ENCODE measurements at places on chromosomes 12 and 14. TPM values are rescaled to one million over a fixed set of nuclear protein-coding genes. Genes with fewer than 3 reads are reported as not detected.

DNA sequence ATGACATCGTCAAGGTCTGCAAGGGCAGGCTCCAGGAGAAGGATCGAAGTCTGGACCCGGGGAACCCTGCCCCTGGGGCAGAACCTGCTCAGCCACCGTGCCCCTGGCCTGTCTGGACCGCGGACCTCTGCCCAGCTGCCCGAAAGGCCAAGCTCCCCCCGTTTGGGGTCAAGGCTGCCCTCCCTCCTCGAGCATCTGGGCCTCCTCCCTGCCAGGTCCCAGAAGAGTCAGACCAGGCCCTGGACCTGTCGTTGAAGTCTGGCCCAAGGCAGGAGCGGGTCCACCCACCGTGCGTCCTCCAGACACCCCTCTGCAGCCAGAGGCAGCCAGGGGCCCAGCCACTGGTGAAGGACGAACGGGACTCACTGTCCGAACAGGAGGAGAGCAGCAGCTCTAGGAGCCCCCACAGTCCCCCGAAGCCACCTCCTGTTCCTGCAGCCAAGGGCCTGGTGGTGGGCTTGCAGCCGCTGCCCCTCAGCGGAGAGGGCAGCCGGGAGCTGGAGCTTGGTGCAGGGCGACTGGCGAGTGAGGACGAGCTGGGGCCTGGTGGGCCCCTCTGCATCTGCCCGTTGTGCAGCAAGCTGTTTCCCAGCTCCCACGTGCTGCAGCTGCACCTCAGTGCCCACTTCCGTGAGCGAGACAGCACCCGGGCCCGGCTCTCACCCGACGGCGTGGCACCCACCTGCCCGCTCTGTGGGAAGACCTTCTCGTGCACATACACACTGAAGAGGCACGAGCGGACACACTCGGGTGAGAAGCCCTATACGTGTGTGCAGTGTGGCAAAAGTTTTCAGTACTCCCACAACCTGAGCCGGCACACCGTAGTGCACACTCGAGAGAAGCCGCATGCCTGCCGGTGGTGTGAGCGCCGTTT is 856 bp downstream of the ZBTB42 start:
- peak overlapping the region; percentile 86 for H3K4me3 ChIP-seq
- H3K36me3 ChIP-seq: no peaks in the 10 kb centered on the region
- no peak for DNase-seq
- H3K27me3 ChIP-seq: peaks cover 2% of the 10 kb centered on the region
- H3K4me1 ChIP-seq: peaks cover 6% of the 10 kb centered on the region

DNA sequence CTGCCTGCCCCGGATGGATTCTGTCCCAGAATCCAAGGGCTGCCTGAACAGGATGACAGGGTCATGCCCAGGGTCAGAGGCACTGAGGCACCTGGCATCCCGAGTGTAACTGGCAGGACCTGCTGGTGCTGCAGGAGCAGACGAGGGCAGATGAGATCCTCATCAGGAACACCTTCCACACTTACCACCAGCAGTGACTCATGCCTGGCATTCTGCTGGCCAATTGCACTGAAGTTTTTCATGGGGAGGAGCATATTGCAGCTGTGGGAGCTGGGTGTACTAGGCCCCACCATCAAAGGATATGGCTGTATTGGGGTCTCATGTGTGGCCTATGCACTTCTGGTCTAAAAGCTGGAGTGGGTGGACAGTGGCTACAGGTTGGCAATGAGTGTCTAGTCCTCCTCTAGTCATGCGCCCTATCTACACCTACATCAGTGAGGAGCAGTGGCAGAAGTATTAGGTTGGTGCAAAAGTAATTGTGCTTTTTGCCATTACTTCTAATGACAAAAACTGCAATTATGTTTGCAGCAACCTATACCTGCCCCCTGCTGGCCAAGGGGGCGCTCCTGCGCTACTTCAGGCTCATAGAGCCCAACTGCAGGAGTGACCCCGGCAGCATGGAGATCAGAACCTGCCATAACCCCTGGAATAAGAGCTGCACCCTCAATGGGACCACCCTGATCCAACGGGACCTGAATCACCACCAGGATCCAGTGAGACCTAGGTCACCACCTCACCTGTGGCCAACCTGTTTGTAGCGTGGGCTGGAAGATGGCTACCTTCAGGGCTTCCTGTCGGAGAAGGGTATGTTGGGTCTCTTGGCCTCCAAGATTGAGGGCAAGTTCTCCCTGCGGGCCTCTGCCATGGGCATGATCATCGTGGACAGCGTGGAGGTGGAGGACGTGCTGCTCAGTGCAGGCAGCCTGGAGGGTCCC is 8.0 kb upstream of the C12orf42 start:
- no peak overlapping the region for H3K4me3 ChIP-seq
- no peak overlapping the region for H3K27ac ChIP-seq

DNA sequence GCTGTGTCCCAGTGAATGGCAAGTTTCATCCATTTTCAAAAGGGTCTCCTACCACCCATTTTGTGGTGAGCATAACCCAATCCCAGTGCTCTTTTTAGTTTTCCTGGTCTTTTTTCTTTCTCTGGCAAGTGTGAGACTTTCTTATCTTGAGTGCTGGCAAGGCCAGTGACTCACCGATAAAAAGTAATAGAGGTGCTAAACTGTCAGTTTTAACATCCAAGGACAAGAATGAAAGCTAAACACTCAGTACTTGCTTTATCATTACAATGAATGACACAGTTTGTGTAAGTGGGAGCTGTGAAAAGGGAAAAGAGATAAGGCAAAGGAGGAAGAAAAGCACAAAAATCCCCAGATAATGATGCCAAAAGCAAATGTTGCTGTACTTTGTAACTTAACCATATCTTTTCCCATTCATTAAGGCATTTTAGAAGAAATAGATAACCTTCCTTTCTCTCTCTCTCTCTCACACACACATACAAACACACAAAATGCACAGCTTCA is 4.9 kb upstream of the LRIG3 start:
- peaks cover 9% of the 10 kb centered on the region for H3K27me3 ChIP-seq
- DNase-seq: no peak
- peaks cover 4% of the 10 kb centered on the region for H3K4me1 ChIP-seq
- no peaks in the 10 kb centered on the region for H3K36me3 ChIP-seq

DNA sequence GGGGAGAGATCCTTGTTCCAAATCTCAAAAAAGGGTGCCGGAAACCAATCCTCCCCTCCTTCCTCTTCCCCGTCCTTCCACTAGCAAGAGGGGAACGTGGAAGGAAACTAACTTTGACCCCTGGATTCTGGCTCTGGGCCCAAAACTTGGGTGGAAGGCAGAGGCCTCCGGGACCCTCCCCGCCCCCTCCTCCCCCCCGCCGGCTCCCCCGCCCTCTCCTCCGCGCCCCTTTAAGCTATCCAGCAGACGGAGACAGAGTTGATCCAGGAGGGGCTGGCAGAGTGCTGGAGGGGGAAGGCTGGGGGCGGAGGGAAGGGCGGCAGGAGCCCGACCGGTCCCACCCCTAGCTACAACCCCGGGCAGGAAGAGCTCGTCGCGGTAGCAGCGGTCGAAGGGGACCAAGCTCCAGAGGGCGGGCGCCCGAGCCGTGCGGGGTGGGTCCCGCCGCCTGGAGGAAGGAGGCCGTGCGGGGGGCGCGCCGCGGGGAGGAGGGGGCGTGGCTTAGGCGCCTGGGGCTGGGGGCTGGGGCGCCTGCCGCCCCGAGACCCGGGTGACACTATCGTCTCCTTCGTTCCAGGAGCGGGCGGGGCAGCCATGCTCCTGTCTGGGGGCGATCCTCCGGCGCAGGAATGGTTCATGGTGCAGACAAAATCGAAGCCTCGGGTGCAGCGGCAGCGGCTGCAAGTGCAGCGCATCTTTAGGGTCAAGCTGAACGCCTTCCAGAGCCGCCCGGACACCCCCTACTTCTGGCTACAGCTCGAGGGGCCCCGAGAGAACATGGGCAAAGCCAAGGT is at the start of gene NYNRIN:
Gene NYNRIN (plus strand): TSS at position 351 of the 794 bp plus-strand sequence. CDS start 244 bp downstream, at position 595.
- no peak for DNase-seq
- H3K27ac ChIP-seq: no peak within 1 kb of the TSS
- peaks cover 2% of the 10 kb centered on the region for H3K4me1 ChIP-seq
- H3K4me3 ChIP-seq: peak within 1 kb of the TSS; percentile 28

SERPINA12 gene
- not detected for total RNA-seq

TMEM229B gene
- 0.71 TPM for total RNA-seq
